ENCODE measurements at places on chromosomes 12 and 14.

DNA sequence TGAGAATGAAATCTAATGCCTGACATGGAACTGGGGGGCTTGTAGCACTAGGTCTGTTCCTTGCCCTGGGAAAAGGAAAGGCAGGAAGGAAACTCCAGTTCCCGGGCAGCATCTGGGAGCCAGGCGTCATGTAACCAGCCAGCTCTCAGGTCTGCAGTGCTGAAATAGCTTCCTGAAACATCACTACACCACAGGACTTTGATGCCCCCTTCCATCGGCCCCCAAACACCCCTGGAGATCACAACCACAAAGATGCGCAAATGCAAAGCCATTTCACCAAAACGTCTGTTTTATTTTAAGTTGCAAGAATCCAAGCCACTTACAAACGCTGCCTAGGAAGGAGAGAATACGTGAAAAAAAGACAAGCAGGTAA is 40.9 kb downstream of the KCTD10 start:
- DNase-seq, result no peak

- DNase-seq, result no peak
These were observed 1.8 kb upstream of the EVL start for GRCh38 chr14:100063314-100063941.

DNA sequence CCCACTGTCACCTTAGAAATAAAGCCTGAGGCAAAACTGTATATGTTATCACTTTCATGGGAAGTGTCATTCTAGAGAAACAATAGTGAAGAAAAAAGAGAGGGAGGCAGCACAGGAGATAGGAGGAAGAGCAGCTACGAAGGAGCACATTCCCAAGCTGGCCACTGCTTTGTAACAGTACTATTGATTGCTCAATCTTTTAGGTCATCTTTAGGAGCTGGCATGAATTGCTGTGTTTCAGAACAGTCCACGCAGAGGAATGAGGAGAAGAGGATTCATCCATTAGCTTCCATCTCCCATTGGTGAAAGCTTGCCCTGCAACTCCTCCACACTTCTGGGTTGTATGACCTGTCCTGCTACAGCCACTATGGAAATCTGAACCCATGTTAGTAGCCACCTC is 372.5 kb upstream of the DDHD1 start:
- no peak for DNase-seq

- DNase-seq, result no peak
These were observed 24.2 kb downstream of the FLRT2 start for GRCh38 chr14:85554106-85554505.

DNA sequence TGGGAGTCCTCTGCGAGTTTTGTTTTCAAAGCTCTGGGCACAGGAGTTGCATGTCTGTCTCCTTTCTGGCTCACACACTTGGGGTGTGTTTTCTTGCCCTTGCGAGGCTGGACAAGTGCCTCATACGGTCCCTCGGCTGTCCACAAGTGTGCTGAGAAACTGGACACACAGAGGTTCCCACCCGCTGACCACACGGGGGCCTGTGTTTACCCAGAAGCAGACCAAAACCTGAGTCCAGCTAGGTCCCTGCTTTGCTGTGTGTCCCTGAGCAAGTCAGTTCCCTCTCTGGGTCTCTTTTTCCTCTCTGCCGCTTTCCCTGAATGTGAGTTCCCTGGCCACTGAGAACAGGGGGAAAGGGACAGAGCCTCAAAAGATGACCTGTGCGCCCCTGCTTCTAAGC is 678 bp upstream of the OAS2 start:
- DNase-seq, result no peak

- no peak for DNase-seq
These were observed 212.8 kb downstream of the CACNA1C start for GRCh38 chr12:2265461-2266167.

GRCh38 chr12:15863984-15864383 is 18.2 kb upstream of the STRAP start:
- DNase-seq, result no peak

DNA sequence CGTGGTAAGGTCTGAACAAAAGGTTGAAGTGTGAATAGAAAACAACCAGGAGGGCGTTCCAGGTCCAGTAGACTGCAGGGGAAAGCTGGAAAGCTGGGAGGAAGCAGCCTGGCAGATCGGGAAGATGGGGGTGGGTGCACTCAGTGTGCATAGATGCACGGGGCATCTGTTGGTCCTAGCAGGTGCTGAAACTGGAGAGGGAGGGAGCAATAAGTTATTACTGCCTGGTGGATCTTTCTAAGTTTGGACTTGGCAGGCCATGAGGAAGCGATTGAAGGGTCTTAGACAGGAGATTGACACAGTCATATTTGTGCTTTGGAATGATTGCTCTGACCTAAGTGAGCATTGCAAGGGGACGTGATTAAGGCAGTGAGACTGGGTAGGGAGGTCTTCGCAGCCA is 194.4 kb downstream of the EFCAB11 start:
- DNase-seq, result no peak

DNA sequence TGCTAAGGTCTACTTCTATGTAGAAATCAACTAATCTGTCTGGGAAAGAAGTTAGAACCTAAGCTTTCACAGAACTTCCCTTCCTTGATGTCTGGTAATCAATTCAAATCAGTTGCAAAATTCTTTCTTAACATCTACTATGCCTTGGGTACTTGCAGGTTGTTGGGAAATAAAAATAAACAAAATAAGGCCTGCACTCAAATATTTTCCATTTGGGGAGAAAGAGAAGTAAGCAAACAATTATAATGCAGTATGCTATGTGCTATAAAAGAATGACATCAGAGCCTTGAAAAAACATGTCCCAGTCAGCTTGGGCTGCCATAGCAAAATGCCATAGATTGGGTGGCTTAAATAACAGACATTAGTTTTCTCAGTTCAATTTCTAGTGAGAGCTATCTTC is 425.9 kb upstream of the DCN start:
- DNase-seq, result no peak

DNA sequence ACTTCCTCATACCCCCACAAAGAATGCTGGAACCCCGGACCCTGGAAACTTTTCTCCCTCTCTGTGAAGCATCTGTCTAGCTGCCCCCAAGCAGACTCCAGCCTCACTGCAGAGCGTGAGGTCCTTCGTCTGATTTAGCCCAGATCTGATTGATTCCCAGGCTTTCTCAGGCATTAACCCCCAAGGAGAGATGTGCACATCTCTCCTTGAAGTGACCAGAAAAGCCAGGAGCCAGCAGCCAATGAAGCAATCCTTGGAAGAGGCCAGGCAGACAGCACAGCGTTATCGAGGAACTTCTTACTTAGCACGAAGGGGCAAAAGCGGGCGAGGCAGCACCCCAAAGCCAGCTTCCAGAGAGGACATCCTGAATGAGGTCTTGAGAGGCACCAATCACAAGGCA is 100.7 kb downstream of the ZFP36L1 start:
- peak; percentile 34 for DNase-seq

GRCh38 chr14:92649066-92649465 is 99.4 kb downstream of the LGMN start:
- no peak for DNase-seq

- DNase-seq, result peak; percentile 1
These were observed 218.6 kb downstream of the KIF26A start for GRCh38 chr14:104356738-104357688.

DNA sequence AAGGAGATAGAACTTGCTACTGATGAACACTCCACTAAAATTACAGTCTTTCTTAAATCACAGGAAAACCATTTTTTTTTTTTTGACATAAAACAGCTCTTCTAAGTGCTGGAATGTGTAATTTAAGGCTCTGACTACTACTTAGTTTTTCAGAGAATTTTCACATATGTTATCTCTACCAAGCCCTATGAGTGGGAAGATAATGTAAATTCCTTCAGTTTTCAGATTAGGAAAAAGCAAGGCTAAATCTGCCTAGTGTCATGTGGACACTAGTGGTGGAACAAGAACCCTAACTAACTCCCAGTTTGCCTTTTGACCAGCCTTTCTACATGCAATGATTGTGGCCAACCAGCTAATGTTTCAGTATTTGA is 37.3 kb upstream of the CSRP2 start:
- no peak for DNase-seq

- DNase-seq, result no peak
These were observed 24.0 kb upstream of the TMED10 start for GRCh38 chr14:75200451-75200850.

GRCh38 chr14:76682367-76682766 is 78.9 kb upstream of the VASH1 start:
- no peak for DNase-seq

- no peak for DNase-seq
These were observed 238.4 kb downstream of the TMEM132D start for GRCh38 chr12:129665414-129665813.

GRCh38 chr14:104304451-104305351 is 166.3 kb downstream of the KIF26A start:
- no peak for DNase-seq

GRCh38 chr12:70648191-70648590 is 11.0 kb upstream of the PTPRB start:
- DNase-seq, result no peak

DNA sequence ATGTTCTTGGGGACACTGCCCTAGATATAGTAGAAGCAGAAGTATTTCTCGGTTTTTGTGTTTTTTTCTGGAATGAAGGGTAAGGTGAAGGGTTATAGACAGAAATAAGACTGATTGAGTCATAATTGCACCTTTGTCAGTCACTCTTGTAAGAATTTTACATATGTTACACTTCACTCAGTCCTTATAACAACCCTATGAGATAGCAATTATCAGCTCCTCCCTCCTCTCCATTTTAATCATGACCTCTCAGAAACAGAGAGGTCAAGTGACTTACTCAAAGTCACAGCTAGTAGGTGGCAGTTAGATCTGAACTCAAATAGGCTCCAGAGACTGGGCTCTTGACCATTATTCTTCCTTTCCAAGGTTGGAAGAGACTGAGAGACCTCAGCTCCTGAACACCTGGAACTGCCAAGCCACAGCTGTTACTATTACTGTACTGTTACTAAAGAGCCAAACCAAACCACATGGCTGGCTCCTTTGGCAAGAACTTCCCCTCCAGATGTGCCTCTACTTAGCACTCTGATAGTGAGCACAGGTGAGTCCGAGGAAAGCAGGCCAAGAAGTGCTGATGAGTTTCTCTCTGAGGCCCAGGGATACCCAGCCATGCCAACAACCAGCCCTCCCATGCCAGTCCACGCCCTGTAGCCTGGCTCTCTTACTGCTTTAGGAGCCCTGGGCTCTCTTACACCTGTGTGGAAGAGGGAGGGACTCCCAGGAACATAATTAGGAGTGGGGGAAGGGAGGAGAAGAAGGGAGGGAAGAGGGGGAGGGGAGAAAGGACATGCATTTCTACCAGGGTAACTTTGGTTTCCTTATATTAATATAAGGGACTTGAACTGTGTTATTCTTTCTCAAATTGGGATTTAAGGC is 121.3 kb downstream of the CRADD start:
- no peak for DNase-seq

DNA sequence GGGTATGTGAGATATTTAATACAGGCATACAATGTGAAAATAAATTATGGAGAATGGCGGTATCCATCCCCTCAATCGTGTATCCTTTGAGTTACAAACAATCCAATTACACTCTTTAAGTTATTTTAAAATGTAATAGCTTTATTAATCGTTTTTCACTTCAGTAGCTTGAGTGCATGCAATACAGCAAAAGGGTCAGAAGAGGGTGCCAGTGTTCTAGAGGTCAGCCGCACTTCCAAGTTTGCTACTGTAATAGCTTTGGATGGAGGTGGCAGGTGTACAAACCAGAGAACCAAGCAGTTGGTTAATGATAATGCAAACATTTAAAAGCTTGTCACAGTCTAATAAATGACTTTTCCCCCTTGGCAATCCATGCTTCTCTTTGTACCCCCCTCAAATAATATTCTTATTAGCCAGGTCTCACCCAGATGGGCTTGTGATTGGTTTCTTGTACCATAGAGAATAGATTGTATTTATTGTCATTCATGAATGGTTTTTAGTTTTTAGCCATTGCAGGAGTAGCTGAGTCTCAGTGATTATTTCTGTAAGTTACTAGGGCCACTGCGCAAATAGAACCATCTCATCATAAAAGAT is 127.0 kb downstream of the ERC1 start:
- DNase-seq, result peak; percentile 18

DNA sequence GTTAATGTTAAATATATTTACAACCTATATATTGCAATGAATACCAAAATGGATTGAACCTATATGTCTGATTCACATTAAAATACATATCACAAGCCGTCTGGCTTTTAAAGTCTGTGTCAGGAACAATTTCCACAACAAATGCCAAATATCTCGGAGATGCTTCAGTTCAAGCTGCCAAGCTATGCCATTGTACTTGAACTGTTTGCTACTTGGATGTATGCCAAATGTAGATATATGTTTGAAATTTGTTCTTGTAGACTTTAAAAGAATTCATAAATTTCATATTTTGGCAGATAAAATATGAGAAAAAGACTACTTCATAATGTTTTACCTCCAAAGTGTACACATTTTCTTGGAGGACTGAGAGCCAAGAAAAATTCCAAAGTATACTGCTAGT is 37.0 kb downstream of the WASHC3 start:
- no peak for DNase-seq

- DNase-seq, result no peak
These were observed 115.8 kb downstream of the SLC25A47 start for GRCh38 chr14:100438678-100439592.

GRCh38 chr12:131963381-131963780 is 13.6 kb downstream of the EP400 start:
- DNase-seq, result no peak

- DNase-seq, result no peak
These were observed 6.3 kb upstream of the USP44 start for GRCh38 chr12:95557625-95558024.

DNA sequence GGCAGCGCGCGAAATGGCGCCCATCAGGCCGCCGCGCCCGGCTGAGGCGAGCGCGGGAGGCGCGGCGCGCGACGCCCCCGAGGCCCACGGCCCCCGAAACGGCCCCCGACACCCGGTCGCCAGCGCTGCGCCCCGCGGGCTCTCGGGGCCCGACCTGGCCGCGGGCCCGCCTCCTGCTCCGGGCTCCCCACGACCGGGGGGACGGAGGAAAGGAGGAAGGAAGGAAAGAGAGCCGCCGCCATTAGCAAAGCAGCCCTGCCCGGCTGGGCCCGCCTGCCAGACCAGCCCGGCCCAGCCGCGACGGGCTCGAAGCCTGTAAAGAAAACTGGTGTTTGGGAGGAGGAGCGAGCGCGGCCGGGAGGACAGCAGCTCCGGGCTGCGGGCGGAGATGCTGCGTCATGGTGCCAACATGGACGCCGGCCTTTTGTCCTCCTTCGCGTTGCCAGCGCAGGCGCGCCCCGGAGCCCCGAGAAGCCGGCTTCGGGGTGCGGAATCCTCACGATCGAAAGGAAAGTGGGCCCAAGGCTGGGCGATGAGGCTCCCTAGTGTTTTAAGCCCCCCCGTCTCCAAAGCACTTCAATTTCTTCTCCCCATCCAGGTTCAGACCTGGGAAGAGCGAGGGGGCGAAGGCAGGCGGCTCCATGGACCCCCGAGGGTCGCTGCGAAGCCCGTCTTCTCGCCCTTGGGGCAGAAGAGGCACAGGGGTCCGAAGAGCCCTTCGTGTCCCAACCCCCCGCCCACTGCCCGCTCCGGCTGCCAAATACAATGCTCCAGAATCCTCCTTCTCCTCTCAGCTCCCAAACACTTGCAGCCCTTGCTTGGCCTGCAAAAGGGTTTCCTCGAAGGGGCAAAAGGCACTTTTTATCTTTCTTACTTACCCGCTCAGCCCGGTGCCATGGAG is 2.9 kb upstream of the SETD1B start:
- no peak for DNase-seq
